ENCODE measurements at places on chromosomes 1 and 21. TPM values are rescaled to one million over a fixed set of nuclear protein-coding genes. Genes with fewer than 3 reads are reported as not detected.

SPRTN gene
- total RNA-seq, result 8.9 TPM

COL24A1 gene
- total RNA-seq, result 1.1 TPM

UBASH3A gene
- total RNA-seq, result 1.2 TPM

GRCh38 chr1:208499601-208500000 lies 255.4 kb upstream of the PLXNA2 start:
- DNase-seq, result no peak

DNA sequence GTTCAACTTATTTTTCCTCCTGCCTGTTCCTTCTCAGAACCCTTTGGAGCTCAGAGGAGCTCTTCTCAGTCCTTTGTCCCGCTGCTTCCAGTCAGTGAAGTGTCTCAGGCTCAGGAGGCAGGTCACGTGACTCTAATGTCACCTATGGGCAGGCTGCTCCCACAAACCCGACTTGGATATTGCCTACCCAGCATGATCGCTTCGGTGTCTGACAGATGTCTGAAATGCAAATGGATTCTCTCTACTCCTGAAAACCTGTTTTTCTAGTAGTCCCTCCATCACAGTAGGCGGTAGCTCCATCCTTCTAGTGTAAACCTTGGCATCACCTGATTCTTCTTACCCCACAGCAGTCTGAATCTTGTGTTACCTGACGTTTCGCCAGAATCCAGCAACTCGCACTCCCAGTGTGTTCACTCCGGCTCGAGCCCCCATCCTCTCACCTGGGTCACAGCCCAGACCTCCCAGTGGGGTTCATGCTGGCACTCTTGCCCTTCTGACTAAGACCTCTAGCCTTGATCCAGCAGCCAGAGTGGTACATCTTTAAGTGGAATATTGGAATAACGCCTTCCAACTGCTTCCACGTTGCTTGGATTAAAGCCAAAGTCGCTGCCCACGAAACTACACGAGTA lies 5.4 kb downstream of the PADI6 start:
- DNase-seq, result no peak

GRCh38 chr1:34712007-34712688 lies 42.7 kb upstream of the GJB5 start:
- no peak for DNase-seq

GRCh38 chr1:177448652-177449357 lies 278.0 kb downstream of the BRINP2 start:
- no peak for DNase-seq

GRCh38 chr1:3654549-3655281 lies 2.4 kb downstream of the TP73 start:
- DNase-seq, result no peak
